ENCODE measurements at places on chromosomes 6 and 20.
A peak's percentile ranks its signal among the peaks of the same experiment; 100 is the strongest.

- no peak for DNase-seq
Measured at GRCh38 chr6:136889271-136890193, 32.6 kb upstream of the SLC35D3 start.

GRCh38 chr6:136483906-136484305 is 66.3 kb downstream of the MAP7 start:
- DNase-seq: no peak

DNA sequence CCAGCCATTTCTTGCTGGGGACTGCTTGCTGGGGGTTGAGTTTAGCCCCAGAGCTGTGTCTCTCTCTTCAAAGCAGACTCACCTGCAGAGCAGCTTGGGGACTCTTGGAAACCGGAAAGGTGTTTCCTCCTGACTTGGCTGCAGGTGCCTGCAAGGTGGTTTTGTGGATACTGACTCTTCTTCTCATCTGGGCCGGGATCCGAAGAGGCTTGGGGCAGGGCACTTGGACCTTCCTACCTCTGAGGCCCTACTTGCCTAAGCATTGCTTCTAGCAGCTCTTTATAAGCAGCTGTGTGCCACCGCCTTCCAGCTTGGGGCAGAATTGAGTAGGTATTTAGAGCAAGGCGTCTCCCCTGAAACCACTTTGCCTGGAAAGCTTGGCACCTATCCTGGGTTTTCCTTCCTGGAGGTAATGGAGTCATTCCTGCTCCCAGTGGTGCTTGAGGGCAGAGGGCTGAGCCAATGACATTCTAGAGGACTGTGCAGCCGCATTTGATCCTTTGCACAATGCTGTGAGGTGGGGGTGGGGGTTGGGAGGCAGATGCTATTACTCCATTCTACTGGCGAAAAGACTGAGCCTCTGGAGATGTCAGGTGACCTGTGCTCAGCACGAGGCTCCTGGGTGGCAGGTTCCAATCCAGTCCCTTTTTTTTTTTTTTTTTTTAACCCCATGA is 3.4 kb upstream of the CTSZ start:
- DNase-seq: no peak

- no peak for DNase-seq
Measured at GRCh38 chr6:6734479-6735465, 146.3 kb downstream of the LY86 start.

DNA sequence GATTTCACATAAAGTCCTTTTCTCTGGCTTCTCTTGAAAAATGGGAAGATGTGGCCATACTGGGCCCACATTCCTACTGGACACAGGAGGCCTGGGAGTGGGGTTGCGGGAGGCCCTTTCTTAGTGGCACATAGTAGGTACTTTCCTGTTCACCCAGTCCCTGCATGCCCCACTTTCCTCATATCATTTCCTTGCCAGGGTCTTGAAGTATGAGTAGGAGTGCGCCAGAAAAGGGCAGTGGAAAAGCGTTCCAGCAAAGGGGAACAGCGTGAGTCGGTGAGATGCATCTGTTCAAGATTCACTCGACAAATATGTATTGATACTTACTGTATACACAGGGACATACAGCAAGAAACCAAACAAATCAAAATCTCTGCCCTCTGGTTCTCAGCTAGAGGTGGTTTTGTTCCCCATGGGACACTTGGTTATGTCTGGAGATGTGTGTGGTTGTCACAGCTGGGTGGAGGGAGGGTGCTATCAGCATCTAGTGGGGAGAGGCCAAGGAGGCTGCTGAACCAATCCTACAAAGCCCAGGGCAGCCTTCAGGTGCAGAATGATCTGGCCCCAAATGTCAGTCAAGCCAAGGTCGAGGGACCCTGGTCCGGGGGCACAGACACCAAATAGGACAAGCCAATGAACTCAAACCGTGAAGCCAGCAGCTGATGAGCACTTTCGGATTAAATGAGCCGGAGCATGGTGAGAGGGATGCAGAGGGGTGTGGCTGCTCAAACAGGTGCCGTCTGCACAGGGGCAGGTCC is 151.4 kb downstream of the CEBPB start:
- no peak for DNase-seq

- peak; percentile 66 for DNase-seq
Measured at GRCh38 chr6:19691465-19692167, 145.6 kb upstream of the ID4 start.

DNA sequence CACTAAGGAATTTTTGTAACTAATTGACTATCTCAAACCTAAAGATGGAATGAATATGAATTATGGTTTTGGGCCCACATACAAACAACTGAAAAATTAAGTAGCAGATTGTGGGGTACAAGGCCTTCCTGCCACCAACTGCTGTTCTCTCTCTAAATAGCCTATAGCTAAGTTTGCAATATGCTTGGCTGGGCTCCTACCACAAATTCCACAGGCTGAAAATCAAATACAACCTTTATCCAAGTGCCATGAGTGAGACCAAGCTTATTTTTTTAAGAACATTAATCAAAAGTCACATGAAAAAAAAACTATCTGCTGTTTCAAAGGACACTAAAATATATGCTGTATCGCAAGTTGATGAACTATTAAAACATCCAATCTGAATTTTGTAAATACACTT is 52.1 kb downstream of the TENT5A start:
- DNase-seq: no peak

DNA sequence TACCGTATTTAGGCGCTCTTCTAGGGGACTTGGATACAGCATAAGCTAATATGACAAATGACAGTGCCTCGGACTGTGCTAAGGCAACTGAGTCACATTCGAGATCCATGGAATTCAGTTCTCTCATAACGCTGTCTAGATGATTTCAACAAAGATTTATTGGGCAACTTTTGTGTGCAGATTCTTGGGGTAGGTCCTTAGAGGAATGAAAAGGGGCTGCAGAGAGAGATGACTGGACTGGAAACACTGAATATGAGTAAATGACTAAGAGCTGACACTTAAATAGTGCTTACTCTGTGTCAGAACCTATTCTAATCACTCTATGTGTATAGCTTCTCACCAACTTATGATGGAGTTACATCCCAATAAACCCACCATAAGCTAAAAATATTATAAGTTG is 36.4 kb upstream of the MARCKS start:
- no peak for DNase-seq

DNA sequence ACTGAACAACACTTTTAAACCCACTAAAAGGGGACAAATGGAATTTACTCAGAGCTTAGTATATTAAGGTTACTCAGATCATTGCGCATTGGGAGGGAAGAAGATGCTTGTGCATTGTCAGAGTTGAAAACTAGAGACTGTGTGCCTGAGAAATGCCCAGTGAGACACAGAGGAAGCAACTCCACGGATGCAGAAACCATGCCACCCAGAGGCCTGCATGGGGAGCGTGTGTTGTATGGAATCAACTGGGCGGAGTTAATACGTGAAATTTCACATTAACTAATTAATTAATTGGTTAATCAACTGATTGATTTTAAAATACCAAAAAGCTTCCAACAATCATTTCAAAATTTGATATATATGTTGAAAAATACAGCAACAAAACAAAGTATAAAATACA is 391.6 kb downstream of the PLCB1 start:
- DNase-seq: no peak

GRCh38 chr20:3628502-3629314 is 34.5 kb downstream of the GFRA4 start:
- no peak for DNase-seq

GRCh38 chr6:108608453-108609275 is 47.9 kb downstream of the FOXO3 start:
- DNase-seq: peak; percentile 21

DNA sequence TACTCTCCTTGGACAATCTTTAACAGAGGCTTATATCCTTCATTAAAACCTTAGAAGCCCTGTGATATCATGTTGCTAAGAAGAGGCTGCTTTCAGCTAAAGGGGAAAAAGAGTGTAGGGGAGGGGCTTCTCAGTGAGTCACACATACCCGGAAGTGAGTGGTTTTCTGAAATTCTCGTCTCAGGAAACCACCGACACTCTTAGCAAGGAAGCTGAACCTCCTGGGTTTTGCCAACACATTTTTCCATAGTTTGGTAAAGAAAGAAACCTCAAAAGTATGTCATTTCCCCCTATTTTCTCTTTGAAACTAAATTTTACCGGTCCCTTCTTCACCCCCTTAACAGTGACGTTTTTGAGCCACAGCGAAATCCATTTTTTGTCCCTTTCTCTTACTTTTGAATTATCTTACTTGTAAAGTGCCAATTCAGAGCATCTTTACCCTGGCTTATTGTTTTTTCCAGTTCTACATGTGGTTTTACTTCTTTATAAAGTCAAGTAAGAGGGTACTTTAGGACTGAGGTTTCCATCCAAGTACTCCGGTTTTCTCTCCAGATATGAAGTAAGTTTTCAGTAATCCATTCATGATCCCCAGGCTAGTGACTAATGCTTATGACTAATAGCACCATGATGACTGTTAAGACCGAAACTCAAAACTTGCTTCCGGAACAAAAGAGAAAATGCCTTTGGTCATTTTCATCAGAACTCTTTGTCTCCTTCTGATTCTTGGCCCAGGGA is 219.3 kb downstream of the ARHGAP18 start:
- peak; percentile 60 for DNase-seq

DNA sequence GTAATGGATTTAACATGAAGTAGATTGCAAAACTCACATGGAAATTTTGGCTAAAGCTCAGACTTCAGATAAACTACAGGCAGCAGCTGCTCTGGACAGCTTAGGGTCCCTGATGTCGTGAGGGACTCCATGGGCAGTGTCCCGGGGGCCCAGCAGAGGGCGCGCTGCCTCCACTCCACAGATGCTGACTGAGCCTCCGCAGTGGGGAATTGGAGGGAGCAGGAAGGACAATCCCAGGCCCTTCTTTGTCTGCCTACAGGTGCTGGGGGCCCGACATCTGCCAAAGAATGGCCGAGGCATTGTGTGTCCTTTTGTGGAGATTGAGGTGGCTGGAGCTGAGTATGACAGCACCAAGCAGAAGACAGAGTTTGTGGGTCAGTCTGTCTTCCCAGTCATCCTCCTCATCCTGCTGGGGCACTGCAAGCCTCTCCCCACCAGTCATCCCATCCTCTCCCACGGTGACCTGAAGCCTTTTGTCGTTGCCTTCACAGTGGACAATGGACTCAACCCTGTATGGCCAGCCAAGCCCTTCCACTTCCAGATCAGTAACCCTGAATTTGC is 35.9 kb downstream of the PLCG1 start:
- DNase-seq: peak; percentile 90
